NCI-H510A treated with DMSO at 0.1 percent for 48 hours (cell line): ENCODE measurements at places on chromosomes 2 and 18.

- DNase-seq = no peak
Observed at GRCh38 chr2:39741871-39742270, 37.2 kb downstream of the THUMPD2 start.

DNA sequence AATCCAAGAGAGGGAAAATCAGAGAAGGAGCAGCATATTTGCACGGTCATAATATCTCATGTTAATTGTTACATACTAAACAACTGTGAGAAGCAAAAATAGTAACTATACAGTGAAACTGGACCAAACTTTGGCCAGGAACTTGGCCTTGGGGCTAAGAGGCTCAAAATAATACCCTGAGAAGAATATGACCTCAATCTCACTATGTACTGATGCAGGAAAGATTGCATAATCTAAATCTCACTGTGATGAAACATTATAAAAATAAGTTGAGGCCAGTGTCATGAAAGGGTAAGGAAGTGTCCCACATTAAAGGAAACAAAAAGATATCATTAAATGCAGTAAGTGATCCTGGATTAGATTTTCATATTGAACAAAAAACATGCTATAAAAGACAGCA lies 36.5 kb downstream of the ZRANB3 start:
- DNase-seq = no peak

DNA sequence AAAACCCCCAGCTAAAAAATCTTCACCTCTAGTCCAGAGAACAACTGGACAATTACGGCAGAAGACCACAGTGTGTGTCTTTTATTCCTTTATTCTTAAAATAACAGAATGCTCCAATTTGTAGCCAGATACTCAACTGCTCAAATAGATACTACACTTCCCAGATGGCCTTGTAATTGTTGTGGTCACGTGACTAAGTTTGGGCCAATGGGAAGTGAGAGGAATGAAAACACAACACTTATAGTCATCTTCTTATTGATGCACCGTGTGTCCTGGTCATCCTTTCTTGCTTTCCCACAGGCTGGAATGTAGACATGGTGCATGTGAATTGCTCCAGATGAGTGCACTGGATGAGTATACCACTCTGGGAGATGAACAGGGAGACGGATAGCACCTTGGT lies 145.1 kb downstream of the CDC42EP3 start:
- no peak for DNase-seq

- DNase-seq = no peak
Observed at GRCh38 chr2:151655663-151656398, 78.4 kb downstream of the NEB start.

GRCh38 chr2:71071681-71072398 lies 3.4 kb downstream of the NAGK start:
- no peak for DNase-seq

- DNase-seq = peak; percentile 72
Observed at GRCh38 chr2:70948337-70949003, 12.8 kb downstream of the ATP6V1B1 start.

DNA sequence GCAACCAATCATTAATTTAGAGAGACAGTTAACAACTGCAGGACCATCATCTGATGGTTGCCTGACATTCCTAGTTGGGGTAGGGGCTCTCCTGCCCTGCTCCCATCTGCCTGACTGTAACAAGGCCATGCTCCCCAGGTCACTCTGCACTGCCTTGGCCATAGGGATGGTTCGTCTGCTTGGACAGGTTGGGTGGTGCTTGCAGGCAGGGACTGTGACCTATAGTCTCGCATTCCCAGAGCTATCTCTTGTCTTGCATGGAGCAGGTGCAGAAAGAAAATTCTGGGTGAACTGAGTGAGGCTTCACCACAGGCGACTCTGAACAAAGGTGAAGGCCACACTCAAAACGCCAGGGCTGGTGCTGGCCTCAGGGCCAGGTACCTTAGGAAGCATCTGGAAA lies 64.7 kb downstream of the EMILIN2 start:
- no peak for DNase-seq

DNA sequence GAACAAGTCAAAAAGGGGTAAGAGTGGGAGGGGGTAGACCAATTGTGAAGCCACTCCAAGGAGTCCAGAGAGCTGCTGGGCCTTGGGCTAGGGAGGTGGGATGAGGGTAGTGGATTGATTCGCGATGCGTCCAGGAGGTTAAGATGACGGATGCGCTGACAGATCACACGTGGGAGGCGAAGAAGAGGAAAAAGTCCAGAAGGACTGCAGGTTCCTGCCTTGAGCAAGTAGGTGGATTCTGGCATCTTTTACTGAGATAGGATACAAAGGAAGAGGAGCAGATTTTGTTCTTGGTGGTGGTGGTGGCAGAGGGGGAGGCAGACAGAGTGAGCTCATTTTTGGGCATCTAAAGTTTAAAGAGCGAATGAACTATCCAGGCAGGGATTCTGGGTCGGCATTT lies 76.5 kb downstream of the KCTD1 start:
- no peak for DNase-seq

GRCh38 chr2:109348190-109348589 lies 219.2 kb downstream of the SH3RF3 start:
- DNase-seq = no peak

DNA sequence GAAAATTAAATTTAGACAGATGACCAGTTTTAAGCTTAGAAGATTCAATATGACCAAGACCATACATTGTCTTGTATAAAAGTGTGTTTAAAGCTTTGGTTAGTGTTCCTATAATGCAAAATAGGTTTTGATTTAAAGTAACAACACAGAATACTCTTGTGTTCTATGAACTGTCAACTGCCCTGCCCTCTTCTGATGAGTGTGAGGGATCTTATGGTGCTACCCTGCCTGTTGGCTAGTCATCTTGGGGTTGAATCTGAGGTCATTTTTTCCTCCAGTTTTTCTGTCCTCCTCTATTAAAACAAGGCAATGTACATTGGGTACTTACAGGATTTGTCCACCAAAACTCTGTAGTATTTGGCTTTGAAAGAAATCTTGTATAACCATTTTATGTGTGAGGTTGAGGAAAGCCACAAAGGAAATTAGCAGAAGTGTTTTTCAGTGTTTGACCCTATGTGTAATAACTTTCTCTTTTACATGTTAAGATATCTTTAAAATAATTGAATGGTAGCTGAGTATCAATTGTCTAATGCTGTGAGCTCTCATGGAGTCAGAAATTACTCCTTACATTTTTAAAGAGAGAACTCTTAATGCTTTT lies 129.1 kb downstream of the SPTBN1 start:
- DNase-seq = no peak

- no peak for DNase-seq
Observed at GRCh38 chr2:231110551-231110950, 14.3 kb downstream of the HTR2B start.

GRCh38 chr18:21489119-21489750 lies 111.3 kb downstream of the ESCO1 start:
- peak; percentile 30 for DNase-seq

DNA sequence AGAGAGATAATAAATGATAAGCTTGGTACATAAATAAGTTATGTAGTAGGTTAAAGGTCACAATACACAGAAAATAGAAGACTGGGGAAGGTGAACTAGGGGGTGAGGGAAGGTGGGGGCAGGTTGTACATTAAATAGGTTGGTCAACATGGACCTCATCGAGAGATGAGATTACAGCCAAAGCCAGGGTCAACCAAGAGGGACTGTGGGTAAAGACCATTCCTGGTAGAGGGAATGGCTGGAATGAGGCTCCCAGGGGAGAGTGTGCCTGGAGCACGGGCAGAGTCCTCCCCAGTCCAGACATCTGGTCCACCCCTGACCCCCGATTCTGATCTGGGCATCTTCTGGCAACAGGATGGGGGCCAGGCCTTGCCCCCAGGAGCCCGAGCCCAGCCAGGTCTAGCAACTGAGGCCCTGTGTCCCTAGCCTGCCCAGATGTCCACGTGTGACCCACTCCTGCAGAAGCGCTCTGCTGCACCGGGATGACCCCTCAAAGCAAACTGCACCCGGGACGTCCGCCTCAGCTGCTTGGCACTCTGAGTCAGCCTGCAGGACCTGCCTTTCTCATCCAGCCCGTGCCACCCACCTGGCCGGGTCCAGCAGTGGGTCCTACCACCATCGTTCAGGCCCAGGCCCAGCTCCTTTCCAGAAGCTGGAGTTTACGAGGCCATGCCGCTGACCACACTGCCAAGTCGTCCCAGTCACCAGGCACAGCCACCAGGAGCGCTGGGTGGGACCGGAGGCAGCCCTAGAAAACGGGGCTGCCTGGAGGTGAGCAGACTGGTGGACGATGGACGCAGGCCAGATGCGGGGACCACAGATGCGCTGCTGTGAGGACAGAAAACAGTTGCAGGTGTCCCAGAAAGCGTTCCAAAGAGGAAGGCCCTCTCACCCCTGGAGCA lies 56.2 kb upstream of the ID2 start:
- DNase-seq = no peak

- peak; percentile 51 for DNase-seq
Observed at GRCh38 chr2:55048508-55049042, 1.7 kb downstream of the RTN4 start.

- DNase-seq = no peak
Observed at GRCh38 chr2:6827566-6828298, 38.0 kb downstream of the CMPK2 start.

- DNase-seq = no peak
Observed at GRCh38 chr2:173231465-173231864, 123.2 kb upstream of the CDCA7 start.

DNA sequence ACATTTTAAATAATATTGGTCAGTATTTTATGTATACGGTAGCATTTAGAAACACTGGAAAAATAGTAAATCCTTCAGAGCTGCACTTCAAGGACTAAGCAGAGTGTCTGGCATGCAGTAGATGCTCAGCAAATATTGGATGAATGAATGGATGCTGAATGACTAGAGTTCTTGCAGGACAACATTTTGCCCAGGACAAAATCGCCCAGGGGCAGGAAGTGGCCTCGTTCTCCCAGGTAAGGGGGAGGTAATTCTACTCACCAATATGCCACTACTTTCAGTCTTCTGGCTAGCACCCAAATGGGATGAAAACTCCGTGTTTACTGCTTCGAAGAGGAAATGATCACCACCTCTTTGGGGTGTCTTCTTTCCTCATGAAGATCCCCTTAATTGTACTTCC lies 4.0 kb upstream of the DGUOK start:
- DNase-seq = no peak

DNA sequence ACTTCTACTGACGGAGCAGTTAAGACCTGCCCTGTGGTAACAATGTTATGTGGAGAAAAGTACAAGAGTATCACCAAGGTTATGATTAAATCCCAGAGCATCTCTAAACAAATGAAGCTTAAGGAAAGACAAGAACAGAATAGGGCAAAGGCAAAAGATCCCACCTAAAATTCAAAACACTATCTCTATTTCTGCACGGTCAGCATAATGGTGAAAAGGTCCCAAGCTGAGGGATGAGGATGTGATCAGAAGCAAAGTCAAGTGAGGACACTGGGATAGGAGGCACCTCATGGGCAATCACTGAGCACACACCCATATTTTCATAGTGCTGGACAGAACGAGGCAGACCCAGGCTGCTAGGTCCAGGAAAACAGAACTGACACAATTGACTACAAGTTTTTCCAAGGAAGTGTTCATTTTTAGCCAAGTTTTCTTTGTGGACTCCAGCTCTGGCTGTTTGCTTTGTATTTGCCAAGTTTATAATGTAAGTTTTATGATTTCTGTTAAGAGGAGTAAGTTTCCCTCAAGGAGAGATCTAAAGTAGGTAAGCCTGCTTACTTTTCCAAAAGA lies 77.8 kb downstream of the NCKAP5 start:
- DNase-seq = no peak

- no peak for DNase-seq
Observed at GRCh38 chr2:33160191-33160590, 213.4 kb downstream of the LTBP1 start.

- DNase-seq = no peak
Observed at GRCh38 chr2:234852941-234853340, 98.9 kb upstream of the SH3BP4 start.

DNA sequence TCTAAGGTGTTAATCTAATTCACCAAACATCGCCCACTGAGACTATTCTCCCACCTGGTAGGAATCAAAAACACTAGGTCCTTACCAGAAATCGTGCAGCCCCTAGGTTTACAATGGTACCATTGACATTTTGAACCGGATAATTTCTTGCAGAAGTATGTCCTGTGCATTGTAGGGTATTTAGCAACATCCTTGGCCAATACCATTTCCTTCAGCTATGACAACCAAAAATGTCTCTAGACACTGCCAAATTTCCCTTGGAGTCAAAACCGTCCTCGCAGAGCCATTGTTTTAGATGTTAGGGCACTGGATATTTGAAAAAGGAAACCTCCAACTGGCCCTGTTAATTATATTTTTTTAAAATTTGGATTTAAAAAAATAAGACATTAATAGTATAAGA lies 3.8 kb downstream of the VPS54 start:
- DNase-seq = no peak

GRCh38 chr2:150389447-150389846 lies 98.0 kb downstream of the RND3 start:
- DNase-seq = no peak

GRCh38 chr2:184756885-184757284 lies 158.6 kb downstream of the ZNF804A start:
- DNase-seq = no peak

GRCh38 chr18:13549880-13550232 lies 176.5 kb downstream of the FAM210A start:
- no peak for DNase-seq

DNA sequence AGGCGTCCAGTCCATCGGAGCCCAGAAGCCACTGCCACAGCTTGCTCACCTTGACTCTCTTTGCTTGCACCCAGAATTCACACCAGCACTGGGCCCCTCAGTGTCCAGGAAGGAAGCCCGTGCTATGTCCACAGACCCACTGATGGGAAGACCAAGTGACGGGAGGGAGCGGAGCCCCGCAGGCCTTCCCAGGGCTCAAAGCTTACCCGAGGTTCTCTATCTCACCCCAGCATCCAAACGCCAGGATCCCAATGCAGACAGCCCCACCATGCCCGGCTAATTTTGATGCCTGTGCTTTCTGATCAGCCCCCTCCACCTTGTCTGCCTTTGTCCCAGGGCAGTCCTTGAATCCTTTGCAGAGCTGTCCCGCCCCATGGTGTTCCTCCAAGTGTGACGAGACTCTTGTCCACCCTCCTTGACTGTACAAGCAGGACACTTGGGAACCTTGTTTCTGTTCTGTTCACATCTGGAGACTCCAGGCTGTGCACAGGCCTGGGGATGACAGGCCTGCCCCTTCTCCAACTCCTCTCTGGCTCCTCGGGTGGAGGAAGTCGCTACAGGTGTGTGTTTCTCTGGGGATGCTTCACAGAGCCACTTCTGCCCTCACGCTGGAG lies 12.0 kb downstream of the NPPC start:
- no peak for DNase-seq

DNA sequence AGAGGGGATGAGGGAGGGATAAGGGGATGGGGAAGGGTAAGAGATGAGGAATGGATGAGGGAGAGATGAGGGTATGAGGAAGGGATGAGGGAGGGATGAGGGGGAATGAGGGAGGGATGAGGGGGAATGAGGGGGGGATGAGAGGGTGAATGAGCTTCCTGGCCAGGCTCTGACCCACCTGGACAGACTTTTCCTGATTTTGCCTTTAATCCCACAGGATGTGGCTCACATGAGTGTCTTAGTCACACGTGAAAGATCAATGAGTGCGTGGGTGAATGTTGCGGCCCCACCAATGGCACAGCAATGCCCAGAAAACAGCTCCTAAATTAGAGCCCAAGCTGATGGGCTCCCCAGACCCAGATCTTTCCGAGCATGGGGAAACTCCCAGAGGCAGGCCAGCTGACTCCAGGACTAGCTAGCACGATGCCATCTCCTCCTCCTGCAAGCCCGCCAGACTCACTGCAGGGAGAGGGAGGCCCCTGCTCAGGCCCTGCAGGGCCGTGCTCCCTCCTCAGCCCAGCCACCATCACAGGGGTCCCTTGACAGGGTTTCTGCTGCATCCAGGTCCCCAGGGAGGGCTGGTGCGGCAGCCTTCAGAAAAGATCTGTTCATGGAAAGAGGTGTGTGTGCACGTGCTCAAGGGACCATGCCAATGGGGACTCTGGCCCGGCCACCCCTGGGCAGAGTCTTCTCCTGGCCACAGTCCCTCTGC lies 41.4 kb downstream of the AQP12A start:
- DNase-seq = no peak
